ENCODE measurements at places on chromosomes 13 and 19. TPM values are rescaled to one million over a fixed set of nuclear protein-coding genes. Genes with fewer than 3 reads are reported as not detected.

GRCh38 chr19:11987405-11988281 is 22.8 kb downstream of the ZNF763 start:
- DNase-seq: peak; percentile 65

DNA sequence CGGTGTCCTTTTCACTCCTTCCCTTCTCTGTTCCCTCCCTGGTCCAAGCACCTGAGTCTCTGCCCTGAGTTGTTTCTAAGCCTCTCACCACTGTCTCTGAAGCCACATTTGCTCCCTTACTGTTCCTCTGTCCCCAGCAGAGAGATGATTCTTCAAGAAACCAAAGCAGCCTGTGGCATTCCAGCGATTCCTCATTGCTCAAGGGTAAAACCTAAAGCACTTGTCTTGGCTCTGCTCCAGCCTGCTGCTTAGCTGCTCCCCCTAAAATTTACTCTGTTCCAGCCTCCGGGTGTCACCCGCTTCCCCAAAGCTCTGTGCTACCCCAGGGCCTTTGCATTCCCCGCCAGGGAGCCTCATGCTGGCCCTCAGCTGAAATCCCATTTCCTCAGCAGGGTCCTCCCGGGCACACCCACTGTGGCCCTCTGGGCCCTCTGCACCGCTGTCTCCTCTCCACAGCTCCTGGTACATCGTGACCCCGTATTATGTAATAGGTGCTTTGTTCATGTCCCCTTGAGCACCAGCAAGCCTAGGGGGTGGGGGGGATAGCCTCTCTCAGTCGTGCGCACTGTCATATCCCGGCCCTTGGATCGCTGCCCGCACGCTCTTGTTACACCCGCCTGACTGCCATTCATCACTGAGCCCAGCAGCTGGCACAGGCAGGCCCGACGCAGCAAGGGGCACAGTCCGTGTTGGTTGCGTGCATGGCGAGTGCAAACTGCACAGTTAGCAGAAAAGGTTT is 15.8 kb downstream of the TECR start:
- DNase-seq: no peak

GRCh38 chr19:49148044-49148682 is 7.0 kb downstream of the HRC start:
- DNase-seq: no peak

- DNase-seq: peak; percentile 33
These were observed 4.3 kb downstream of the SPRED3 start for GRCh38 chr19:38392707-38393308.

DNA sequence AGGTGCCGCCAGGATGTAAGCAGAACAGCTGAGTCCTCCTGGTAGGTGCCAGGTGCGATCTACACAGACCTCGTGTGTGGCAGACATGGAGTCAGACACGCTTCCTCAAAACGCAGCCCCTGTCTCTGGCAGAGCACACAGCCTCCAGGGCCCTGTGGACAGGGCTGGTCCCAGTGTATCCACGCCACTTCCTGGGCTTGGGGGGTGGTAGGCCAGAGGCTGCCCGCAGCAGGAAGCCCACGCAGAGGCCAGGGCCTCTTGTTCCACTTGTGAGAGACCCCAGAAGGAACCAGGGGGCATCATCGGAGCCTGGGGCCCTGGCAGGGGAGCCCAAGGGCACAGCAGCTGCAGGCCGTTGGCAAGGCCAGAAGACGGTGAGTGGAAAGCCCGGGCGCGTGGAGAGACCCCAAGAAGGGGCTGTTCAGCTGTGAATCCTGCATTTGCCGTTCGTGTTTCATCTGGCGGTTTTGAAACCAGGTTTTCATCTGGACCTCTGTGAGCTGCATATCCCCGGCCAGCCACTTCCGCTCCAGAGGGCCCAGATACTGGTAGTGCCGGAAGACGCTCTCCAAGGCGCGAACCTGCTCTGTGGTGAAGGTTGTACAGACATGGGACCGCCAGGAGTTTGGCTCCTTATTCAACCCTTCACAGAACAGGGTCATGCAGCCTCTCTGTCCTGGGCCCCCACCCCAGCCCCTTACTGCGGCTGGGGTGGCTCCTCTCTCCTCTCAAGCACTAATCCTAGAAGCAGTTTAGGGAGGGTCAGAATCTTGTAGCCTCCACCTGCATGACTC is 25.1 kb upstream of the SLITRK1 start:
- DNase-seq: no peak

DNA sequence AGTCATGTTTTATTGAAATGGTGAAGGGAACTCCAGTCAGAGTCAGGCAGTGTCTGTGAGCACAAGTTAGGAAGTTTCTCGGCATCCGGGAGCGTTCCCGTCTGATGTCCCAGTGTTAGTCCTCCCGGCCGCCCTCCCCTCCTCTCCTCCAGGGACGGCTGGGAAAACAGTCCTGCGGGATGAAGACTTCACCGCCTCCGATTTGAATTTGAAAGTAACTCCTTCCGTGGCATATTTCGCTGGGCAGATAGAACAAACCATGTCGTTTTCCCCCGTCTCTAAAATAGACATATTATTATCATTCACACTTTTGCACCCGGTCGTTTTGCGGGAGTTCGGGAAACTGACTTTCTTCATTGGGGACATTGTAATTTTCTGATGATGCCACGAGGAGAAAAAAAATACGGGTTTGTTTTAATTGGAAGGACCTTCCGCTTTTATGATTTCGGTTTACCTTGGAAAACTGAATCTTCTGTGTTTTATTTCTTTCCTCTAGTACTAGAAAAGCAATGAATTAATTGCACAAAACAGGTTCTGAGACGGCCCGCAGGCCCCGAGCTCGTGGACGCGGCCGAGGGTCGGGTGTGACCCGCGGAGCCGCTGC is 76.6 kb downstream of the ZIC5 start:
- DNase-seq: no peak

GRCh38 chr19:28039677-28040381 is 1173.1 kb downstream of the UQCRFS1 start:
- peak; percentile 73 for DNase-seq

DNA sequence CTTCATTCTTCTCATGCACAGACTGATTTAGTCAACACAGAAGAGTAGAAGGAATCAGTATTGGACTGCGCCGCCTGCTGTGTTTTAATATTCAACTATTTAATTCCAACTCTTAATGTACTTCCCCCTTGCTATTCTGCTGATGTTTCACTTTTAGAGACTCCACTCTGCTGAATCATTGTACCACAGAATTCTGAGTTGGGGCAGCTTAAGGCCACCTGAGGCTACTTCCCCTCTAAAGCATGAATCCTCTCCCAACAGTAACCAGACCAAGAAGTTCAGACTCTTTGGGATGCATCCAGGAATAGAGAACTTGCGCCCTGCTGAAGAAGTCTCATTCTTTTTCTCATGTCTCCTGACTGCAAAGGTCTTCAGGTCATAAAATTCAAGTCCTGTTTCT is 708.8 kb downstream of the UQCRFS1 start:
- DNase-seq: no peak

GRCh38 chr19:14473073-14473977 is 1.8 kb downstream of the PTGER1 start:
- DNase-seq: no peak

Gene DGKH
- total RNA-seq: 10.3 TPM

Gene NR2F6
- 89.7 TPM for total RNA-seq

Gene ZNF560
- 0.47 TPM for total RNA-seq

Gene RANBP3
- total RNA-seq: 89.2 TPM

Data from HT1080 (cell line).